Stimulated activated CD4-positive, alpha-beta T cell treated with anti-CD3 and anti-CD28 coated beads, Interleukin-12 subunit alpha, Interleukin-12 subunit beta, amount 100 ng/mL, for 4 hours (primary cell): ENCODE measurements at places on chromosomes 2 and 18.

GRCh38 chr2:28622101-28622499, 126.2 kb downstream of the PLB1 start:
- no peak for DNase-seq

- no peak for DNase-seq
These were observed 1471.8 kb downstream of the LRP1B start for GRCh38 chr2:140658760-140659692.

GRCh38 chr2:225584796-225585195, 185.3 kb downstream of the NYAP2 start:
- DNase-seq, result no peak

DNA sequence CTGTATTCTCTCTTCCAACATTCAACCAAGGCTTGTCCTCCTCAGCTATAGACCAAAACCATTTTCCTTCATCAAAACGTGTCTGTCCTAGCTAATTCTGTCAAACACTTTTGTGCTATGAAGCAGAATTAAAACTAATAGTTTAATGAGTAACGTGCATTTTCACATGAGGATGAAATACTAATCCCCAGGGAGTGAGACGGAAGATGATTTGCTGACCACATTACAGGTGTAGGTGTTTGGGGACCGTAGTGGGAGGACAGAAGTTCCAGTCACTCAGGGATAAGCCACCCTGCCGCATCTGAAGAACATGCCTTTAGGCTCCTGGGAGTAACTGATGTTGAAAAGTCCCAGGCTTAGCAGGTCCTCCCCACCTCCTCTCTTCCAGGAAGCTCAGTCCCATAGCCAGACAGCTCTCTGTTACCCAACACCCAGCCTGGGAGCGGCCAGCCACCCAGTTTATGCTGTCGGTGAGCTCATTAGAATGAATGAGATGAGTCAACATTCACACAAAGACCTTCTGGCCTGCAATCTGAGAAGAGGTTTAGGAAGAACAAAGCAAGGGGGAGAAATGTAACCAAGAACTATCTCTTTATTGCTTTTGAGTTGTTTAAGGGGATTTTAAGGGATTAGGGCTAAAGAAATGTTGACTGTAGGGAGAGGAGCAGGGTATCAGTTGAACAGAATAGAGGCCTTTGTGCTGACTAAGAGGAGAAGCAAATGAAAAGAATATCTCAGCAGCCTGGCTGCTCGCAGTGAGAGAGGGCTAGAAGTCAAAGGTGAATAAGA, 122.5 kb downstream of the FOXI3 start:
- no peak for DNase-seq

GRCh38 chr2:65477590-65477989, 45.2 kb upstream of the SPRED2 start:
- DNase-seq, result no peak

DNA sequence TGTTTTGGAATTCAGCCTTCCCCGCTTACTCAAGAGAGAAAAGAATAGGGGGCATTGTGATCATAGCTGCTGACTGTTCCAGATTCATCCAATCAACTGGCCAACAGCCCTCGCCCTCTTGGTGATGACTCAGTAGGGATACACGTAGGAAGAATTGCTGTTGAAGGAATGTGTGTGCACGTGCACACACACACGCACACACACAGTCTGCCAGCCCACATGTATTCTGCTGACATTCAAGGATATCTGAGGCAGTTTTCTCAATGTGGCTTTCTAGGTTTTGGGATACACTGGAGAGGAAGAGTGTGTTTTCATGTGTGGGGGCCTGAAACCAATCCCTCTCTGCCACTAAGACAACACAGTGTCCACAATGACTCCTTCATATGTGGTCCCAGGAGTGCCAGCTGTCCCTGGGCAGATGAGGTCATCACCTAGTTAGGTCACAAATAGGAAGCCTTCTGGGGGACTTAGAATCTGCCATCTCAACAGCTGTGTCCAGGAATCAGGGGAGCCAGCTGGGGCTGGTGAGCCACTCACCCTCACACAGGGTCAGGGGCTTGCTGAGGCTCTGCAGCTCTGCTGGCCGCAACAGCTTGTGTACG, 352.6 kb downstream of the SS18 start:
- no peak for DNase-seq

DNA sequence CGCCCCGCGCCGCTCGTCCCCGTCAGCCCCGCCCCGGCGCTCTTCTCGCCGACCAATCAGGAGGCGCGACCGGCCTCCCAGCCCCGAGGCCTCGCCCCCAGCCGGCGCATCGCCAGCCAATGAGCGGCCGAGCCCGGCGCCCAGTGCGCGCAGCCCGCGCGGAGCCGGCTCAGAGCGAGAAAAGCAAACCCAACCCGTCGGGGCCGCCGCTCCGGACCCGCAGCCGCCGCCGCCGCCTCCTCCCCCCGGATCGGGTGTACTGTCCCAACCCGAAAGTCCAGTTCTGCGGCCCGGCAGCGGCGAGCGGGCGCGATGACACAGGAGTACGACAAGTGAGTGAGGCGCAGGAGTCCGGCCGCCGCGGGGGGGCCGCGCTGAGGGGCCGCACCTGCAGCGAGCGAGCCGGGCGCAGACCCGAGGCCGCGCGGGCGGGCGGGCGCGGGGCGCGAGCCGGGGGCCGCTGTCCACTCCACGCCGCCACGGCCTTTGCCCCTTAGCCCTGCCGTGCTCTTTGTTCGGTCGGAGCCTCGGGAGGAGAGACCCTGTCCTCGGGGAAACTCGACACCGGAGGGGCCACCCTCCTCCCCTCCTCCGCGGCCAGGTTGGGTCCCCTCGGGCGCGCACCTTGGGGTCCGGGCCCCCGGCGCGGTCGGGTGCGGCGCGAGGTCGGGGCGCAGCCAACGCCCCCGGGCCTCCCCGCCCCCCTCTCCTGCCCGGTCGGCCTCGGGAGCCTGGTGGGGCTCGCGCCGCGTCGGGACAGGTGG, at the start of gene GRHL1:
Gene GRHL1 (plus strand): TSS at position 172 of the 764 bp plus-strand sequence. CDS start 141 bp downstream, at position 313.
- DNase-seq, result peak; percentile 89

- DNase-seq, result peak; percentile 55
These were observed 5.8 kb downstream of the HDLBP start for GRCh38 chr2:241309684-241310117.

GRCh38 chr2:221431477-221431876, 140.6 kb downstream of the EPHA4 start:
- DNase-seq, result no peak

GRCh38 chr2:49582946-49583345, 428.6 kb upstream of the FSHR start:
- no peak for DNase-seq

- no peak for DNase-seq
These were observed 18.5 kb upstream of the IGFBP5 start for GRCh38 chr2:216713691-216714336.

DNA sequence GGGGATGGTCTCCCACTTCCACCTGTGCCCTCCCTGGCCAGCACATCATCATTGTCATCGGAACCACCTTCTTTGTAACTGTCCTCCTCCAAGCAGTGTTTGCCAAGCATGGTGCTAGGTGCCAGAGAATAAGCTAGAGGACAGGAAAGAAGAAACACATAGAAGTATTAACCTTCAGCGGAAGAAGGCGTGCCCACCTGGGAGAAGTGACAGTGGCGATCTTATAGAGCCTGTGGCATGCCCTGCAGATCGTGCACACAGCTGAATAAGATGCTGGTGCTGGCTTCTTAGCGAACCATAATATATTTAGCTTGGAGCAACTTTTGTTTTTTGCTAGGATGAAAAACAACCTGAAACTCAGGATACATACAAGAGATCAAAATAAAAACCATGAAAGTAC, 148.0 kb downstream of the FAM210A start:
- DNase-seq, result no peak

- no peak for DNase-seq
These were observed 1605.3 kb upstream of the ACVR2A start for GRCh38 chr2:146239392-146240135.

DNA sequence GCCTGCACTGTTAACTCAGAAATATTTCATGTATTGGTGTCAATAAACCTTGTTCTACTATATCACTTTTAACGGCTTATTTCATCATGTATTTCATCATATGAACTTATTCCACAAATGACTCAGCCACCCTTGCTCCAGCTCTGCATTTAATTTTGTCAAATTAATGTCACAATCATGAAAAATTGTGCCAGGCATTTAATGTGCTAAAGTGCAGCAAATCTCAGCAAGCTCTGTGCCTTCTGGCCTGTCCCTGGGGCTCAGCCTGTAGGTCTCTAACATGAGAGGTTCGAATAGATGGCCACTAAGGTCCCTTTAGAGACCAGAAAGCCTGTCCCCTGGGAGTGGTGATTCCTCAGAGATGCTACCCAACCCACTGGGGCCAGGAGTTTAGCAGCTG, 28.6 kb downstream of the BOD1L2 start:
- DNase-seq, result no peak

DNA sequence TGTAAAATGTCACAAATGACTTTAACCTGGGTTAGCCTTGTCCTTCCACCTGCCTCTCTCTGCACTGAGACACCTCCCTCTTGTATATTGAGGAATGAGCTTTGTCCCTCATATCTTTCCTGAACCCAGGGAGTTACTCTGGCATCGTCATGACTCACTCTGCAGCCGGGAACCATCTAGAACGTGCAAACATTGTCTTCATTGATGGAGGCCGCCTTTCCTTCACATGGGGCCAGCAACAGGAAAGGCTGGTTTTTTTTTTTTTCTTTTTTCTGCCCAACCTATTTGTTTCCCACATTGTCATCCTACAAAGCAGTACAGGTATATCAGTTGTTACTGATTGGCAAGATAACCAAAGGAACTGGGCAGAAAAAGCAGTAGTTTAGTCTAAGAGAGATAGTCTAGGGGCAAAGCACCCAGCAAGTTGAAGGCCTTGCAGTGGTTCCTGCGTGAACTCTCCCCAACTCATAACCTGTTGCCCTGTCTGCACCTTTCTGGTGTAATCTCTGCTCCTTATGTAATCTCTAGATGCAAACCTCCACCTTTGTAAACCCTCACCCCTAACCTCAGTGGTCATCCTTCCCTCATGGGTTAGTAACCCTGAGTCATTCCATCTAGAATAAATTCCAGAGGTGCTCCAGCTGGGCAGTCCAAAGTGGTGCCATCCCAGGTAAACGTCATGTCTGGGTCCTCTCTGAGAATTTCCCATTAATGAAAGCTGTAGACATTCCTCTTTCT, 38.3 kb downstream of the SLC40A1 start:
- no peak for DNase-seq

DNA sequence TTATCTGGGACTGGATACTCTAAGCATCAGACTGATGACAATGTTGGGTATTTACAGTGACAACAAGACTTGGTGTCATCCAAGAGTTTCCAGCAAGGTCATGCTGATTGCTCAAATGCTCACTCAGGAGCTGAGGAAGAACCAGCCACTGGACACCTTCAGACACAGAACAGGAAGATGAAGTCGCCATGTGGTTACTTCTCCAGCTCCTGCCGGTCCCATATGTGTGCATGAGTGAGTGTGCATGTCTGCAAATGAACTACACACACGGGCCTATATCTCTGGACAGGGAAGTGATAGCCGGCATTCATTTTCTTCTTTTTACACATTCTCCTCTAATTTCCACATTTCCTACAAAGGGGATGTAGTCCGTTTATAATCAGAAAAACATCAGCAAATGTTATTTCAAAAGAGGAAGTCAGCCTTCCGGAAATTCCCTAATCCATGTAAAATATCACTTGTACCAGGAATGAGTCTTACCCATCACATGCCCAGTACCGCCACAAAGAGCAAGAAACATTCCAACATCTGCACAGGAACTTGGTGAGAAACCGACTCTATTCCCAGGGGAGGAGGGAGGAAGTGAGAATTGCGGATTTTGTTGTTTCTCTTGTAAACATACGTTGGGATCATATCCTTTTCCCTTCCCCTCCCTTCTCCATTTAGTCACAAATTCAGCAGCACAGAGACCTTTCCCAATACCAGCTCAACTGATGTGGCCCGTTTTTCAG, 10.8 kb downstream of the RFX8 start:
- DNase-seq, result no peak

- no peak for DNase-seq
These were observed 33.9 kb upstream of the COBLL1 start for GRCh38 chr2:164875334-164876205.

- no peak for DNase-seq
These were observed 105.2 kb downstream of the LYPD6B start for GRCh38 chr2:149143734-149144133.

GRCh38 chr2:217297096-217297495, 437.2 kb upstream of the TNP1 start:
- DNase-seq, result no peak

DNA sequence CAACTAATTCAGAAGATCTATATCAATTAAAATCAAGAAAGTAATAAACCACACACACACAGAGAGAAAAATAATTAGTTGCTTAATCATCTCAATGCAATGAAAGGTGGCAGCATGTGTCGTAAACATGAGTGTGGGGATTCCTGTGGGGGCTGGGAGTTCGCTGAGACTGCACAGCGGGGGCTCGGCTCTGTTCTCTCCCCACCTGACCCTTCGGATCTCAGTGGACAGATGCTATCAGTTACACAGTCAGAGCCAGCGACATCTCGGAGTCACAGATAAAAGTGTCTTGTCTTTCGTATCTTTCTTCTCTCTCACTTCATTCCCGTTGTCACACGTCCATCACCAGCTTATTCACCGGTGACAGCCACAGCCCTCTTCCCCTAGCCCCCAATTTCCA, 37.1 kb downstream of the COLEC12 start:
- DNase-seq, result no peak

DNA sequence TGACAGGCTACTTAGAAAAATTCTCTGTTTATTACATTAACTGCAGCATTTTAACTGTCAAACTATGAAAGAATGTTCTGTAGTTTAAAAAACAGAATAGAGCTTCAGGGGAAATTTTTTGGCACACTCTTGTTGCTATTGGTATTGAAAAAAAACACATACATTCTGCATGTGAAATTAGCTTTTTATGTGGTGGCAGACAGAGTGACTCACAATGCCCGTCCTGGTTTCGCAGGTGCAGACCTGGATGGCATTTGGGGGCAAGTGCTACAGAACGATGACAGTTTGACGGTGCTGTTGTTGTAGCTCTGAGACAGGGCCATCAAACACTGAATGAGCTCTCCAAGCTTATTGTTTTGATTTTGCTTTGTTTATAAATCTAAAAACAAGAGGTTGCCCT, 105.0 kb upstream of the MAP3K20 start:
- peak; percentile 11 for DNase-seq

DNA sequence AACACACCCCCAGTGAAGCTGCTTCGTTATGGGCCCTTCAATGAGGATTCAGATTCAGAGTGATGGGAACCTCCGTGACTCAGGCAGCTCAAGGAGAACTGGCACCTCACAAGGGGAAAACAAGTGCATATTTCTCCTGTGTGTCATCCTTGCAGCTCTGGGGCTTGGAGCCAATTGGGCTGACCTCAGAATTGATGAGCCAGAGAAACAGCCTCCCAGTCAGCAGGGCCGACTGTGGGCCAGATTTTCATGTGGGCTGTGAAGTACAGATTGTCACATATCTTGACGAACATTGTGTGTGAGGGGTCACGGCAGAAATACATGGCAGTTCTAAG, 189.6 kb upstream of the SP5 start:
- DNase-seq, result no peak

GRCh38 chr2:1755436-1756191, 11.3 kb upstream of the PXDN start:
- no peak for DNase-seq

GRCh38 chr18:36329684-36330434, 32.3 kb downstream of the FHOD3 start:
- no peak for DNase-seq

- no peak for DNase-seq
These were observed 166.9 kb downstream of the RND3 start for GRCh38 chr2:150320608-150321007.

GRCh38 chr18:9135081-9135911, 1.3 kb upstream of the ANKRD12 start:
- DNase-seq, result no peak
